GM03348 (cell line): ENCODE measurements at places on chromosomes 1 and 21.

DNA sequence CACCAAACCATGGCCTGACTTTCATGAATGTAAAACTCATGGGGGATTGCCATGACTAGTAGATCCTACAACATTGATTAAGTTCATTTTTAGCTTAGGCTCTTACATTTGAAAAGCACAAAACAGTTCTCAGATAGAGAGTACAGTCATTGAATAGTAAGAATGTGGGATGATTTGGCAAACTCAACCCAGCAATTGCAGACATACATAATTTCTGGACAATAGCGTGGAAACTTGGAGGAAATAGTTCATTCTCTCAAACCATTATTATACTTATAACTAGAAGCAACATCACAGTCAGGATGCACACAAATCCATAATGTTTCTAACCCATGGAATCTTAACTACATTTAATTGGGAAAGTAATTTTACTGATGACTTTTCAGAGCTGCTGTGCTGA lies 598.2 kb downstream of the LMO4 start:
- no peak for DNase-seq

- no peak for DNase-seq
Measured at GRCh38 chr1:74549932-74550331, 37.5 kb upstream of the LRRC53 start.

- no peak for DNase-seq
Measured at GRCh38 chr1:214603819-214604252, 841 bp downstream of the CENPF start.

DNA sequence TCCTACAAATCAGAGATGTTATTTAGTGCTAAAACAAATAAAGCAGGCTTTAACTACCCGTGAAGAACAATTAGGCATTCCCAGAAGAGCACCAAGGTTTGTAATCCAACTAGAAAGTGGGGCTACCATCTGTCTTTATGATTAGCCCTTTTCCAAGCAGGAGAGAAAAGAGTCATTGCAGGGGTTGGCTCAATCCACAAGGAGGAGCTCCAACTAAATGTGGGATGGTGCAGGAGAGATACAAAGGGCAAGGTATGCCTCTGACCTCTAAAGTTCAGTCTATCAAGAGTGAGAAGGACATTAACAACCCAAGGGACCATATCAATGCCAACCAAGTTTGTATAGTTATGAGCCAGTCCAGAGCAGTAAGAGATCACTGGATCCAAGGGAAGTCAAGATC lies 382.7 kb upstream of the DUSP10 start:
- no peak for DNase-seq

- DNase-seq: no peak
Measured at GRCh38 chr1:53299233-53299632, 28.6 kb downstream of the LRP8 start.

DNA sequence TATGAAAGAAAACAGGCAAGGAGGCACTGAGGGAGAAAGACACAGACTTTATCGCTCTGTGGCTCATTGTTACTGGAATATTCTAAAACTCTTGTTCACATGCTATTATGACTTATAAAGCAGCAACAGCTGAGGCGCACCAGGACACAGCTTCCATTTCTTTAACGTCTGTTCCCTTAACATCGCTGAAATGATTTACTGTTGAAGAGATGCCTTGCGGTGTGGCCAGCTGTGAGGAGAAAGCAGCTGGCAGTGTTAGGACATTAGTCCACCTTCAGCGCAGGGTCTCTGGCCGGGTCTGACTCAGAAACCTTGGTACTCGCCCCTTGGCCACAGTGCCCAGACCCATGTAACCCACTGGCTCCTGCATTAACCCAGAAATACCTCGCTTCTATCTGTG lies 3.1 kb upstream of the PER3 start:
- DNase-seq: no peak

GRCh38 chr1:6360117-6360496 lies 33.5 kb downstream of the ACOT7 start:
- no peak for DNase-seq

DNA sequence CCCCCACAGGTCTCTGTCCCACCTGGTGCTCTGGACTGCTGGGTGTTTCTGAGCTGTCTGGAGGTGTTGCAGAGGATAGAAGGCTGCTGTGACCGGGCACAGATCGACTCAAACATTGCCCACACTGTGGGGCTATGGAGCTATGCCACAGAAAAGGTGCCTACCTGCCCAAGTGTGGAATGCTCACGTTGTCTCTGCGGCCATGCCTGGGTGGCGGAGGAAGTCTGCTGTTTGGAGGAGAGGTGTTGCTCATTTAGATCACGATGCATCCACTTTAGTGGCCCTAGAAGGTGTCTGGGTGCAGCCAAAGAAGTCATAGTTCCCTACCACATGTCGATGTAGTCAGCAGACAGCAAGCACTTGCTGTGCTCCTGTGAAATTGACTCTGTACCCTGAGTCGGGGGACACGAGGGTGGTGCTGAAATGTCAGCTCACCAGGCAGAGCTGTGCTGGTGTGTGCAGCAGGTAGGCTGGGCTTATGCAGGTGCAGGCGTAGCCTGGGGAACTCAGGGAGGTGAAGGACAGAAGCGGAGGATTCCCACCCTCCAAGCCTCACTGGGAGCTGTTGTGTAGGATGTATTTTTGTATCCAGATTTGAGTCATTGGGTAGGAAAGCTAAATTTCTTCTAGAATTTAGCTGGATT lies 32.8 kb upstream of the PWP2 start:
- no peak for DNase-seq

- DNase-seq: no peak
Measured at GRCh38 chr1:27473755-27474154, 16.2 kb downstream of the WASF2 start.

GRCh38 chr21:35850029-35850428 lies 210.3 kb downstream of the SETD4 start:
- DNase-seq: peak; percentile 84

GRCh38 chr1:116107371-116107770 lies 3.8 kb upstream of the MAB21L3 start:
- no peak for DNase-seq

DNA sequence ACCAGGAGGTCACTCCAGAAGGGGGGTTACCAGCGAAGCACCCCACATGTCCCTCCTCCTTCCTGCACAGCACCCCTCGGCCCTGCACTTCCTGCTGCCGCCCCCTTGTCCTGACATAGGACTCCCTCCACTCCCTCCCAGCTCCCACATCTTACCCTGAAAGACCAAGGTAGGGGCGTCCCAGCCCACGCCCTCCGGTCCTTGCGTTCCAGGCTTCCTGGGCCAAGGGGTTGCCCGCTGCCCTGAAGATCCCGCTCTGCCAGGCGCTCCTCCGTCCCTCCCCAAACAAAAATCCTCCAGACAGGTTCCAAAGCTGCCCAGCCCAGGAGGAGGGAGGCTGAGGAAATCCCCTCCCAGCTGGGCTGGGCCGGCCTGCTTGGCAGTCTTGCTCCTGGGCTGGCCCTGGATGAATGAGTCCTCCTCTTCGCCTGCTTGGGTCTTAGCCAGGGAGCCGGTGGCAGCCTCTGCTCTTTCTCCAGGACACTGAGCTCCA lies at the start of gene RHBDL2:
TSS of gene RHBDL2 (minus strand) at position 304 of the 493 bp plus-strand sequence. CDS start 22,618 bp downstream, outside the sequence.
- DNase-seq: peak; percentile 91

GRCh38 chr1:64186138-64186897 lies 17.1 kb upstream of the UBE2U start:
- no peak for DNase-seq

DNA sequence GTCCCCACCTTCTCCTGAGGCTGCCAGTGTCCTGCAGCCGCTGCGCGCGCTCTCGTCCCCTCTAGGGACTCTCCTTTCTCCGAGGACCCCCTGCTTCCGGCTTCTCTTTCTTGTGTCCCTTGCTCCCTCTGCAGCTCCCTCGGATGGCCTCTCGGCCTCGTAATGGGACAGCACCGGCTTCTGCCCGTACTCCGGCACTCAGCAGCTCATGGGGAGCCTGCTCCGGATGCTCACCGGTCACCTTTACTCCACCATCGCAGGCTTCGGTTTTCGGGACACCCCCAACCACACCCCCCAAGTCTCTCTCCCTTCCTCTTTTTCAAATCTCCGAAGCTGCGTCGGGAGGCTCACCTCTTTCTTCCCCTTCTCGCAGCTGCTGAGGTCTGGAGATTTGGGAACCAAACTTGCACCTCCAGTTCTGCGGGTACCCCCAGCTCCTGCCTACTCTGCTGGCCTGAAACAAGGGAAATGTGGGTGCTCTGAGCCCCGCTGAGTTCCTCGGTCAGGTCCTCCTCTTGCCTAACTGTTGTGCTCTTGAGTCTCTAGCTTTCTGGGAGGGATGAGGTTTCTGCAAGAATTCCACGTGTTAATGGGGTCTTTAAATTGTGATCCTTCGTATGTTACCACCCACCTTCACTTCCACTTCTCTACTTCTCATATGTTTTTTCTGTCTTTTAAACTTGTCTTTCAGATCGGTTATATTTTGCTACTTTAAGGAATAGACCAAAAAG lies 930 bp downstream of the CDC14A start:
- peak; percentile 47 for DNase-seq

DNA sequence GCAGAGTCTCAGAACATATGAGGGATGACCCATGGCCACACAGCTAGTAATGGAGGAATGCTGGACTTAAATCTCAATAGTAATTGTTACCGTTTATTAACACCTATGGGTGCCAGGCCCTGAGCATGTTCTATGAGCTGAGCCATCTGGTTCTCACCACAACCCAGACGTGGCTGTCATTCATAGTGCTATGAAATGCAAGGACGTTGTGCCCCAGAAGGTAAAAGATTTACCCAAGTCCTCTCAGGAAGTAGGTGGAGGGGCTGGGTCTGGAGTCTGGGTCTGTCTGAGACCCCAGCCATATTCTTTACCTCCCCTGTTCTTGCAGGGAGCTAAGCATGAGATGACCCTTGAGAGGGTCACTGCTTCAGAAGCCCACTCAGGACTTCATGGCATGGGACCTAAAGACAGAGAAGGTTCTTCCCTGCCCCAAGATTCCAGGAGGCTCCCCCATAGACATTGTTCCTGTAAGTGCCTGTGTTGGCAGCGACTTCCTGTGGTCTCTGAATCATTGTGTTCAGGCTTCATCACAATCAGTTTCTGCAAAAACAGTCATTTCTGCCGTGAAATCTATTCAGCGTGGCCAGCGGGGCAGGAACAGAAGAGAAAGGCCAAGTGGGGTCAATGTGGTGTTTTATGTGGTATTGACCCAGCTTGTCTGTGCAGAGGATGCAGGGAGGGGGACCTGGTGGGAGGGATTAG lies 475.4 kb downstream of the PTPRU start:
- peak; percentile 79 for DNase-seq

DNA sequence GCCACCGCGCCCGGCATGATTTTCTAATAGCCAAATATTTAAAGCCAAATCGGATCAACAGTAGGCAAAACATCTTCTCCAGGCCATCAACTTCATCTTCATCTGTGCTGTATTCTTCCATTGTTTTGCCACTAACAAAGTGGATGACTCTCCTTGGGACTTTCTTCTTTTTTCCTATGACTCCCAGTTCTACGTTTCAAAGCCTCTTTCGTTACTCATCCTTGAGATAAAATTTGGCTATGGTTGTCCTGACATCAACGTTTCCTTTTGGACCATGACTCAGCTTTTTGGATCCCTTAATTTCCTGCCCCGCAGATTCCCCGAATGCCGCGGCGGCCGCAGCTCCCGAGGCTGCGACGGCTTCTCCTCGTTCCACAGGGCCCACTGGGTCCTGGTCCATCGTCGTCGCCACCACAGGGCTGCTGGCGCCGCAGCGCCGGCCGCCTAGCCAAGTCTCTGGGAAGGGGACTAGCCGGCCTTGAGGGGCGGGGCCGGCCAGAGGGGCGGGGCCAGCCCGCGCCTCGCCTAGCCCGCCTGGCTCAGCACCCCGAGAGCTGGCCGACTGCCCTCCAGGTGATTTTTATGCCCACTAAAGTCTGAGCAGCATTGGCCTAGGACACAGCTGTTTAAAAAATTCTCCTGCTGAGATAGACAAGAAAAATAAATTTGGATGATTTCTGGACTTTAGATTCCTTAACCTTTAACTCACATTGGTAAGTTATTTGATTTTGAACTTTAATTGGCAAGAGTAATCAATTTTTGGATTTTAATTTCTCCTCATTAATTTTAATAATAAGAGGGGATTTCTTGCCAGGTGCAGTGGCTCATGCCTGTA lies 93.9 kb downstream of the ADCY10 start:
- peak; percentile 95 for DNase-seq

- DNase-seq: no peak
Measured at GRCh38 chr1:220224611-220225124, 47.6 kb downstream of the RAB3GAP2 start.
